ENCODE measurements at places on chromosomes 2 and 18.

DNA sequence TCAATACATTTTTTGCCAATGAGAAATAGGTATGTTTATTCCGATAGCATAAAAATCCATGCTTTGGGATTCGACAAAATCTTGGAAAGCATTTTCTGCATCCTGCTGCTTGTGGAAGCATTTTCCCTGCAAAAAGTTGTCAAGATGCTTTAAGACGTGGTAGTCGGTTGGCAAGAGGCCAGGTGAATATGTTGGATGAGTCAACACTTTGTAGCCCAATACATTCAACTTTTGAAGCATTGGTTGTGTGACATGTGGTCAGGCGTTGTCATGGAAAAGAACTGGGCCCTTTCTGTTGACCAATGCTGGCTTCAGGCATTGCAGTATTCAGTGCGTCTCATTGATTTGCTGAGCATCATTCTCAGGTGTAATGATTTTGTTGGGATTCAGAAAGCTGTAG lies 764.5 kb downstream of the TRIB2 start:
- DNase-seq: no peak

GRCh38 chr2:72138011-72138881 lies 9.4 kb downstream of the CYP26B1 start:
- no peak for DNase-seq

GRCh38 chr2:40041422-40042382 lies 262.6 kb upstream of the THUMPD2 start:
- DNase-seq: no peak

- DNase-seq: no peak
Observed at GRCh38 chr2:113829761-113830160, 60.1 kb upstream of the ACTR3 start.

DNA sequence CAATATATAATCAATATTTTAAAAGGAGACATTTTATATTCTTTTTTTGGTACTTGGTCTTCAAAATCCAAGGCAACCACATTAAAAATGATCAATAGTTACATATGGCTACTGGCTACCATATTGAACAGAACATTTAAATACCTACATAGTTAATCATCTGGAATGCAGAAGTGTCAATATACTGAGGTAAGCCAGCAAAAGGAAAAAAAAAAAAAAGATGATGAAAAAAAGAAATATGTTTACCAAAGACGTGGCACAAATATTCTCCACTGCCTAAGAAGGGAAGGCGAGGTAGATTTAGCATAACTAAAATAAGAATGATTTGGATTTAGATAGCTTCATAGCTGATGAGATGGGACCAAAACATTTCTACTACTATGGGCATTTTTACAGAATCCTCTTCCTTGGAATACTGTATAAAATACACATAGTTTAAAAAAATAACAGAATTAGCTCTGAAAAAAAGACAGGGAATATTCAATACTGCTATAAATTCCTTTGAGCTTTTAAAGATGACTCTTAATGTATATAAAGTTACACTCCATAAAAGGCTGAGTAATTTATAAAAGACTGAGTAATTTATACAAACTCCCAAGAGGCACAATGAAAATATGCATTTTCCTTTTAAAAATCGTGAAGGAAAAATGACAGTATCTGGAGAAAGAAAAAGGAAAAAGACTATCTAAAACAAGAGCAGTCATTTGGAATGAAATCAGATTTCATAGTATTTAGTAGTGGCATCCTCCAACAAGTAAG lies 63.5 kb downstream of the CDH2 start:
- no peak for DNase-seq

DNA sequence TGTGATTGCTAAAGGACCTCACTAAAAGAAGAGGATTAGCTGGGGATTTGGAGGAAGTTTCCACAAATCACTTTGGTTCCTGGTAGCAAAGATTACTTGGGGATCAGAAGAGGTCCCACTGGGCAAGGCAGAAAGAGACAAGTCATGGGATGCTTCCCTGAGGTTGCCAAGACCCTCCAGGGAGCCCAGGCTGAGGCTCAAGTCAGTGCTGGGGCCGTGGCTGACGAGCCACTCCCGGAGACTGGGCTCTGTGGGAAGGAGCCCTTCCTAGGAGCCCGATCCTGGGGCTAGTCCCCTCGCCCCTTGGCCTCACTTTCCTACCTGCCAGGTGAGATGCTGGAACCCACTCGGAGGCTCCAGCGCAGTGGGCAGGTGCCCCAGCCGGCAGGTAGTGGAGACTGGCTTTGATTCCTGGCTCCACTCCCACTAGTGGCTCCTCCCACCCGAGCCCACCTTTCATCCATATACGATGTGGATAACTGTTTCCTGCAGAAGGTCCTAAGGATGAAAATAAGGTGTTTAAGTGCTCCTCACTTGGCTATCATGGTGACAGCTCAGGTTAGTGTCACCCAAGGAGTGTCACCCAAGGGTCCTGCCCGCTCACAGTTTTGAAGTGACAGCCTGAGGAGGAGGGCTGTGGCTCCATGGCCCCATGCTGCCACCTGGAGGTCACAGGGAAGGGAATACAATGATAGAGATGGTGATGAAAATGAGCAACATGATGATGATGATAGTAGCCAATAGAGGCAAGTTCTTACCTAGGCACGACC lies 100.5 kb downstream of the CAPN13 start:
- peak; percentile 34 for DNase-seq

- DNase-seq: no peak
Observed at GRCh38 chr2:164899121-164899520, 56.2 kb downstream of the SLC38A11 start.

DNA sequence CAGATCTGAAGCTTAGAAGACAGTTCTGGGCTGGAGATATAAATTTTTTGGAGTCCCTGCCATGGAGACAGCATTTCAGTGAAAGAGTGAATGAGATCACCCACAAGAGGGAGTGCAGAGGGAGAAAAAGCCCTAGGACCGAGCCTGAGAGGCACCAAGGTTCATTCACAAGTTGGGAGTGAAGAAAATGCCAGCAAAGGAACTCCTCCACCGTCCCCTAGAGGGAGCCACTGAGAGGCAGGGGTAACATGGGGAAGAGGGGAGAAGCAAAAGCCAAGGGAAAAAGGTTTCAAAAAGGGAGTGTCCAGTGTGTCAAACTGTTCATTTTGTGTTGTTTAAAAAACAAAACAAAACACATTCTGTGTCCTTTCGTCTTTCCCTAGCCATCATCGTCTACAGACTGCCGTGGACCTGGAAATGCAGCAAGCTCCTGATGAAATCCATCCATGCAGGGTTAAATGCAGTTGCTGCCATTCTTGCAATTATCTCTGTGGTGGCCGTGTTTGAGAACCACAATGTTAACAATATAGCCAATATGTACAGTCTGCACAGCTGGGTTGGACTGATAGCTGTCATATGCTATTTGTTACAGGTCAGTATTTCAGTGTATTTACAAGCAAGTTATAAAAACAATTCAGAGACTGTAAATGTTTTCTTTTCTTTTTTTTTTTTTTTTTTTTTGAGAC lies 19.1 kb downstream of the CYBRD1 start:
- DNase-seq: no peak

- no peak for DNase-seq
Observed at GRCh38 chr2:84919885-84920580, 14.6 kb downstream of the TMSB10 start.

- DNase-seq: no peak
Observed at GRCh38 chr2:26302846-26303245, 43.1 kb upstream of the SELENOI start.

DNA sequence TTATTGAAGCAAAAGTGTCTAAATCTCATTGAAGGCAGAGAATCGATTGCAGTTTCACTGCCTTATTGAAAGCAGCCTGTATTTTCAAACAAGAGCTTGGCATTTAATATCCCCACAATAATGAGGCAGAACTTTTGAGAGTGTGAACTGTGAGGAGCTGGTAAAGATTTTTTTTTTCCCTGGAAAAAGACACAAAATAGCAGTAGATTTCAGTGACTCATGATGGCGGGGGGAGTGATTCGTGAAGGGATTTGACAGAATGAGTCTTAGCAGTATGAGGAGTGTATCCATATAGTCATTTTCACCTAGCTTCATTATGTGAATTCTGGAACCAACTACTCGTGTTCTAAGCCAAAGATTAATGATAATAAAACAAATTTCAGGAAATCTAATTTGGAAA lies 242.9 kb downstream of the ARL6IP6 start:
- no peak for DNase-seq

- no peak for DNase-seq
Observed at GRCh38 chr18:9478545-9478944, 3.2 kb downstream of the RALBP1 start.

GRCh38 chr2:187542123-187542522 lies 12.1 kb downstream of the TFPI start:
- DNase-seq: no peak

- DNase-seq: no peak
Observed at GRCh38 chr2:240250985-240251847, 110.8 kb upstream of the OTOS start.

DNA sequence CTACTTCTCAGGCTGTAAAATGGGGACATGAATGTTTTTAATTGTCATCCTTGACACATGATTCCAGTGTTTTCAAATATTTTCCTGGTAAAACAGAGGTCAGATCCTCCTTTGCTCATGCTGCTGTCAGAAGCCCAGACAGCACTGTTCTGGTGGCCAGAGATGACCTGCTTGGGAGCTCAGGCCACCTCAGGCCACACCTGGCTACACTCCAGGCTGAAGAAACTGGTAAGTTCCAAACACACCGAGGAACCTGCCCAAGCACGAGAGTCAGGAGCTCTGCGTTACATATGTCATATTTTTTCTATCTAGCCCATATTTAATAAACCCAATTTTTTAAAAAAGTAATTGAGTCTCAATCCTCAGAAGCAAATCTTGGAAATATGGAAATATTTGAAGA lies 47.9 kb downstream of the FECH start:
- no peak for DNase-seq

- DNase-seq: no peak
Observed at GRCh38 chr2:106700616-106701015, 185.4 kb downstream of the ST6GAL2 start.

- DNase-seq: no peak
Observed at GRCh38 chr18:48819781-48820482, 130.8 kb downstream of the SMAD7 start.

GRCh38 chr18:60182223-60182622 lies 190.4 kb downstream of the MC4R start:
- no peak for DNase-seq

GRCh38 chr18:75209951-75210258 lies 692 bp upstream of the TSHZ1 start:
- no peak for DNase-seq

DNA sequence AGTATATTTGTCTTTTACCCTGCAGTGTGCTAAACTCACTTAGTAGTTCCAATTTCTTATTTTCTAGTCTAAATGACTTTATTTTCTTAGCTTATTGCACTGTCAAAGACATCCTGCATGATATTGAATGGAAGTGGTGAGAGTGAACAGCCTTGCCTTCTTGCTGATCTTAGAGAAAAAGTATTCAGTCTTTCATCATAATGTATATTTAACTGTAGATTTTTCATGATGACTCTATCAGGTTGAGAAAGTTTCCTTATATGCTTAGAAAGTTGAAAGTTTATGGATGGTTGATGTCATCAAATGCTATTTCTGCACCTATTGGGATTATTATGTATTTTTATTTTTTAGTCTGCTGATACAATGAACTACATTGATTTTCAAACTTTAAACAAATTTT lies 21.3 kb upstream of the COL3A1 start:
- no peak for DNase-seq

- DNase-seq: no peak
Observed at GRCh38 chr18:2547477-2548087, 23.7 kb downstream of the METTL4 start.

DNA sequence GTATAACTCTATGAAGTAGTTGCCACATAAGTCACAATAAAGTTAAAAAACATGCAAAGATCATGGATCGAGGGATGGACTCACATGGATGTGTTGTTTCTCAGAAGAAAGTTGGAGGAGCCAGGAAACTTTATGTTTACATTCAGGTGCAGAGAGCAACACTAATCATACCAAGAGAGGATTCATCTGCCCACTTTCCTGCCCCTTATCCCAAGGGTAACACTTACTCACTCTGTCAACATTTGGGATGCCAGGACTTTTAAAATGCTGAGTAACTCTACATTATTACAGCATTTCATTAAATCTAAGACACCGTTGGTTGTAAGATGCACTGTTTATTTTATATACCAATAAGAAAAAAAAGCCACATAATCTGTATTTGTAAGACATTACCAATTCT lies 170.4 kb downstream of the KCNE4 start:
- DNase-seq: no peak

- DNase-seq: no peak
Observed at GRCh38 chr18:31219395-31219794, 56.7 kb upstream of the DSC1 start.

DNA sequence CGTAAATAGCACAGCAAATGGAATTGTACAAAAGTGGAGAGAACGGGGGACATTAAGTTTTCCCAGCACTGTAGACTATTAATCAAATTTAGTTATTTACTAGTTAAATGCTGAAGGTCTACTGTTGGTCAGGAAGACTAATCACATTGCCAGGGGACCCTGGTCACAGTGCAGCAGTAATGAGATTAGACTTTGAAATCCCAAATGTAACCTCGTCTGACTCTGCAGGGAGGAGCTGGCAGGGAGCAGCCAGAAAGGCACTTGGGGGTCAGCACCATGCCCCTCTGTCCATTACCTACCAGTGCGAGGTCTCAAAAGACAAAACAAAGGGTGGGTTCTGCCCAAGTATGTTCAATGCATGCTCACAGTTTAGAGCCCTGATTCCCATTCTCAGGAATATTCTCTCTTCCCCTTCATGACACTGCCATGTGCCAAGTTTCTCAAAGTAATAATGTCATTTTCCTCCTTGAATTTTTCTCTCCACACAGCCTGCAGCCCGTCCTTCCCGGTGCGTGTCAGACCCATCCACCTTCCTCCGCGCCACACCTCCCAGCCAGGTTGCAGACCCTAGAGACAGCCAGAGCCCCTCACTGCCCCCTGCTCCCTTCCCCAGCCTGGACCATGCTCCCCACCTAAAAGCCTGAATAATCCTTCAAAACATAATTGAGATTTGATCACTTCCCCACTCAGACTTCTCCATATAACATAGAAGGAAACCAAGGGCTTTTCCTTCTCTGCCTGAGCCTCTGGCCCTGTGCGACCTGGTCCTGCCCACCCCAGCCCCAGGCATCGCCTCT lies 52.5 kb downstream of the TMEM18 start:
- no peak for DNase-seq

DNA sequence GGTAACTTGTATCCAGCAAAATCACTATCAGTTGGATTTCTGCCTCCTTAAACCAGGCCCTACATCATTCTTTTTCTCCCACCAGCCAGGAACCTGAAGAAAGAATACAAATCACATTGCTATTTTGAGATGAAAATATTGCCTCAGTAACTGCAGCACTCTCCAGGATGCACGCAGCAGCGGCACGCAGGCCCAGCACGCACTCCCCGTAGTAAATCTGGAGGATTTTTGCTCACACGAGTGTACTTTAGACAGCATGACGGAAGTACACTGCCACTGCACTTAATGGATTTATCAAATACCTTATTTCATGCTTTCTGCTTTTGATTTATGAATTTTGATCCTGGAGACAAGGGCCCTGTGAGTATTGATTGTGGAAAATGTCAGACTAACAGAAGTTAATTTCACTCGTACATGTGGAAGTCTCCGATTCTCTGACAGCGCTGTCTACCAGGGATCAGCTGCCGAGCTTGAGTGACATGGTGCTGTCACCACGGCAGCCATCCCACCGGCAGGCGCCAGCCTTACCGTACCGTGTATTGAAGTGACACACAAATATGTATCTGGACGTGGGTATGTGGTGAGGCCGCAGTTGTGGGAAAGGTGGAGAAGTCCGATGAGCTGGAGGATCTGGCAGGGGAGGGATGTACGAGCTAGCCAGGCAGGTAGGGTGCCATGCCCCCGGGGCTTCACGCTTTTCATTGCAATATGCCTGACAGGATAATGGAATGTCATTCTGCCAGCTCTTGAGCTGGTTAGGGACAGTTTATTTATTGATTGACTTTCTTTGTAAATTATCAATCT lies 863.7 kb downstream of the GALR1 start:
- no peak for DNase-seq

All from SK-N-MC (cell line).